ENCODE measurements at places on chromosomes 3 and 15.

- DNase-seq: peak; percentile 68
Measured at GRCh38 chr3:187987924-187988323, 166.0 kb upstream of the LPP start.

DNA sequence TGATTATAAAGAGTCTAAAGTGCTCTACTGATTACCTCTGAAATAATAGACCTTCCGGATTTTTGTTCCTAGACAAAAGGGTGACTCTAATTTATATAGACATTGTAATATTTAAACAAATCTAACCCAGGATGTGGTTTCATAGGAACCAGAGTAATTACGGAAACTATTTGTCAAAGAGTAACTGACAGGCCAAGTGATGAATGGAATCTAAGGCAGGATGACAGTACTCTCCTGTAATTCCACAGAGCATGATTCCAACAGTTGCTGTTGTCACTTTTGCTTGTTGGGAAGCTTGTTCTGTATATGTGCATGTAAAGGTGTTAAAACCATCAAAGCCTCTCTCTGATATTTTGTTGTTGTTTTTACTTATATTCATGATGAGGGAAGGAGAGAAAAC lies 1141.0 kb downstream of the IGSF11 start:
- no peak for DNase-seq

- no peak for DNase-seq
Measured at GRCh38 chr3:170425491-170426239, 7.0 kb downstream of the CLDN11 start.

GRCh38 chr15:59155431-59155830 lies 50.5 kb downstream of the CCNB2 start:
- no peak for DNase-seq

GRCh38 chr3:111128884-111129283 lies 57.3 kb downstream of the NECTIN3 start:
- DNase-seq: no peak
